ENCODE measurements at places on chromosomes 1 and 21. TPM values are rescaled to one million over a fixed set of nuclear protein-coding genes. Genes with fewer than 3 reads are reported as not detected.

GRCh38 chr1:89736937-89737733 is 83.7 kb upstream of the LRRC8D start:
- no peak for DNase-seq

Gene LCE2A
- not detected for total RNA-seq

DNA sequence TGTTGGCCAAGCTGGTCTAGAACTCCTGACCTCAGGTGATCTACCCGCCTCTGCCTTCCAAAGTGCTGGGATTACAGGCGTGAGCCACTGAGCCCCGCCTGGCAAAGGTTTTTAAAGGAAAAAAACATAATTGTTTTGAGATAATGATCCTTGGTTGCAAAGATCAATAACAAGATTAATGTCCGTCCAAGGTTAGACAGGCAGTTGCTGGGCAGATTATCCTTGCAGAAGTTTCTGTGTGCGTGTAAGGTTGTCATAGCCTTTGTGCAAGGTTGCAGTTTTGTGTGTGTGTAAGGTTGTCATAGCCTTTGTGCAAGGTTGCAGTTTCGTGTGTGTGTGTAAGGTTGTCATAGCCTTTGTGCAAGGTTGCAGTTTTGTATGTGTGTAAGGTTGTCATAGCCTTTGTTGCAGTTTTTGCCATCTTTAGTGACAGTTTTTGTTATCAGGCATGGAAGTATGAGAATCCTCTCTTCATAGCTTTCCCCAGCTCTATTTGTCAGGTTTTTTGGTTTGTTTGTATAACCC is 3.6 kb downstream of the YBEY start:
- DNase-seq = no peak

- no peak for DNase-seq
Observed at GRCh38 chr1:54149734-54150133, 3.1 kb downstream of the CDCP2 start.

Gene NFASC
- 5.5 TPM for total RNA-seq

Gene ANKRD35
- 2.5 TPM for total RNA-seq

Gene CDKN2C
- total RNA-seq = 5.9 TPM

DNA sequence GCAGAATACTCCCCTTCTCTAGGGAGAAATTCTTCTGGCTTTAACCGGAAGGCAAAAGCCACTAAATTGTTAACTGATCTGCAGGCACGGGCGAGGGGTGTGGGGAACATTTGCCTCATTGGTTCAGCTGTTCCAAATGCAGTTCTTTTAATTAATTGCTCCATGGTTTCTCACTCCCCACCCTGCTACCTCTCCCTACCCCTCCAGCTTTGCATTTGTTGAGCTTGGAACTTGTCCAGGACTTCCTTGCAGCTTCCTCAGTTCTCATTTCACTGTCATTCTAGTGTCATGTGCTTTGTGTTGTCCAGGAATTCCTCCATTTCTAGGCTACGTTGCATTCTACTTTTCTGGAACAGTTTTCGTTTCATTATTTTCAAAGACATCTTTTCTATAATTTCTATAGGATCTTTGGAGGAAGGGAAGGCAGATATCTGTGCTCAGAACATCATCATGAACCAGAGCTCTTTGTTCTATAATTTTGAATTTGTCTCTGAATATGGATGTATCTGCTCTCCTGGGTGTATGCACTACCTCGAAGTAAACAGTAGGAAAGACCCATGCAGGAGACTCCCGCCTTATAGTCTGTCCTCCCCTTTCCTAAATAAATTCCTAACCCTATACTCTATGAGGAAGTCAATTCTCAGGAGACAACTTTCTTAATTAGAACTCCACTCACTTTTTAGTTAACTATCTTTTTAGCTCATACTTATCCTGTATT is 132.4 kb upstream of the LMO4 start:
- DNase-seq = no peak

- no peak for DNase-seq
Observed at GRCh38 chr1:116207126-116207735, 96.0 kb downstream of the MAB21L3 start.

Gene SIPA1L2
- total RNA-seq = 29.7 TPM

DNA sequence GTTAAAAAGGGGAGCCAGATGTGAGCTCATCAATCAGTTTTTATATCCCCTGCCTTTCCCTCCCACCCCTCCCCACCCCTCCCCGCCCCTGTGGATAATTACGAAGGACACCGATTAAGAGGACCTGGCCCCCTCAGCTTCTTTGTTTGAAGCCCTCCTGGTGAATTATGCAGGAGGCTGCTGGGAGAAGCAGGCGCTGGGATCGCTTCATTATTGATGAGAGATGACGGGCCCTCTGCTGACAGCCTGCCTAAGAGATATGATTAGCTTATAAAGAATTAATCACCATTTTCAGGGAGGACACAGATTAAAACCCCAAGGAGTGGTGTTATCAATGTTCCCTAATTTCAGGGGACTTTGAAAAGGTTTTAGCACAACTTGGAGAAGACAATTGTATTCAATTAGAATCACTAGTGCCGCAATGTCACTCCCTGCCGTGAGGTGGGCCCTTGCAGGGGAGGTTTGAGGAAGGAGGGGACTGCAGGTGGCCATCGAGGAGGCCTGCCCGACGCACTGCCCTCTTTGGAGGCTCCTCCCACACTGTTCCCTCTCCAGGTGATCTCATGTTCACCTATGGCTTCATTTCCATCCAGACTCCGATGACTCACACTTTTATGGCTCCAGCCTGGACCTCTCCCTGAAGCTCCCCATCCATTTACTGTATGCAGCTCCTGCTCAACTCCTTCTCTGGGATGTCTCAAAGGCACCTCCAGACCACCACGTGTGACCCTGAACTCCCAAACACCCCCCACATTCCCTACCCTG is 67.0 kb upstream of the KLHDC7A start:
- no peak for DNase-seq

Gene NID1
- 53.8 TPM for total RNA-seq

DNA sequence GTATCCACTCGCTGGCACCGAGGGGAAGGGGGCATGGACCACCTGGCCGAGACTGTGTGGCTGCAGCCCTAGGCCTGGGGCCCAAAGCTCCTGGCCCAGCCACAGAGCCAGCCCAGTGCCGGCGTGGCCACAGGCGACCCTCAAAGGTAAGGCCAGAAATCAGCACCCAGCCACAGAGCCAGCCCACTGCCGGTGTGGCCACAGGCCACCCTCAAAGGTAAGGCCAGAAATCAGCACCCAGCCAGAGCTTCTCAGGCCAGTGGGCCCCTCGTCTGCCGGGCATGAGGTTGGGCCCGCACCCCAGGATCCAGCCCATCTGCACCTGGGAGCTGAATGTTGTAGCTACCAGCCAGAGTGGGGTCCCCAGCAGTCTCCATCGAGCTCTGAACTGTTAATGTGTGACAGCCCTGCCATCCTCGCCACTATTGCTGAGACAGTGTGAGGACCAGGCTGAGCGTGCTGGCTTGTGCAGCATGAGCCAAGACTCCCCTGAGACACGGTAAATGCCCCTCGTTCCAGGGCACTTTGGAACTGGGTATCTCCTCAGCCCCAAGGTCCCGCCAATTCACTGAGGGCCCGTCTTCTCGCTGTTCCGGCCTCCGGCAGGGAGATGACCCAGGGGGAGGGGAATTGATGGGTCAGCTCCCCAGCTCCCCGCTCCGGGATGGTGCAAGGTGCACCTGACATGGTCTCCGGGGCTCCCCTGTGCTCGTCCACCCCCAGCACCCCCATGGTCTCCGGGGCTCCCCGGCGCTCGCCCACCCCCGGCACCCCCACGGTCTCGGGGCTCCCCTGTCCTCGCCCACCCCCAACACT is 4.7 kb upstream of the FTCD start:
- DNase-seq = no peak

Gene FTCD
- 0.98 TPM for total RNA-seq

Gene CFHR5
- not detected for total RNA-seq

DNA sequence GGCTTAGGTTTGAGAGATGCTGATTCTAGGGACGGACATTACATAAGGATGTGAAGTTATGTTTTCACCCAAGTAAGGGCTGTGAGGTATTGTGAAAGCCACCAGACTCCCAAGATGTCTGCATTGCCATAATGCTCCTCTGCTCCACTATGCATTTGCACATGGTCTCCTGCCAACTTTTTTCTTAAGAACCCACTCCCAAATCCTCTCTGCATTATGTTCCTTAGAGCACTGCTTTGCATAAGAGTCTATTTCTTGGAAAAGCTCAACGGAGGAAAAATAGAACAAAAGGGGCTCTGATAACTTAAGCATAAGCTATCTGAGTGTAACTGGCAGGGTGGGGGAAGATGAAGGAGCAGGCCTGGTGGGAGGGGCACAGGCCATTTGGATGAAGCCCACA is 5.0 kb upstream of the CACNA1E start:
- DNase-seq = no peak

Gene LRRC38
- total RNA-seq = 0.11 TPM

DNA sequence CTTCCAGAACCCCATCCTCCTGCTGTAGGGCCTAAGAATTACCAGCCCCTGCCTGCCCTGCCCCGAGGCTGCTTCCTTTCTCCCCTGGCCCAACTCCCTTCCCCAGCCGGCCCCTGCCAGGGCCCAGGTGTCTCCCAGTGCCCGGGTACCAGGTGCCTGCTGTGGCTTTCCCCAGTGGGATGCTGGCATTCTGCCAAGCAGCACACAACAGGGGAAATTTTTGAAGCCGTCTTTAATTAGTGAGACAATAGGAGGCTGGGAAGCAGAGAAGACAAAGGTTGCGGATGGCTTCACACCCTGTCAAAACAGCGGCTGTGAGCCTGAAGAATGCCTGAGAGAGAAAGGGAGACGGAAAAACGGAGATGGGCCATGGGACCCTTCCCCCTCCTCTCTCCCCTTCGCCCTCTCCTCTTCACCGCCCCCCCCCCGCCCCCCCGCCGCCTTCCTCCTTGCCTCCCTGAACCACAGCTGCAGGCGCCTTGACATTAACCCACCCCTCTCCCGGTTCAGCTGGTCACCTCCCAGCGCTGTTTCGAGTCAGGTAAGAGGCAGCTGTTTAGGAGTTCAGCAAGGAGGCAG is 33.6 kb downstream of the LRRN2 start:
- DNase-seq = peak; percentile 32

DNA sequence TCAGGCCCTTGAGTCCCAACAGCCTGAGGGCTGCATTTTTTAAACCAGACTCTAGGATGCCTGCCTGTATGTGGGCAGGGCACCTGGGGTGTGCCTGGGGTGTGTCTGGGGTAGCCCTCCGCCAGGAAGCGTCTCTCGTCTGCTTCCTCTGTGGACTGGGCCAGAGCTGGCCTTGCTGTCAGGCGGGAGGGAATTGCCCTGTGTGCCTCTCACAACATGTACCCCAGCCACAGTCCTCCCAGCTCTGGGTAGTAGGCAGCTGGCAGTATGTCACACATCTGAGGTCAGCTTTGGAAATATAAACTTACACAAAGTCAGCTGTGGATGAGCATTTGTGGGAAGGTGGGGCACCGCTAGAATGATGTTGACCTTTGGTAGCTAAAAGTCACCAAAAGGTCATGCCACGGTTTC is 13.0 kb downstream of the TRAF5 start:
- DNase-seq = no peak

DNA sequence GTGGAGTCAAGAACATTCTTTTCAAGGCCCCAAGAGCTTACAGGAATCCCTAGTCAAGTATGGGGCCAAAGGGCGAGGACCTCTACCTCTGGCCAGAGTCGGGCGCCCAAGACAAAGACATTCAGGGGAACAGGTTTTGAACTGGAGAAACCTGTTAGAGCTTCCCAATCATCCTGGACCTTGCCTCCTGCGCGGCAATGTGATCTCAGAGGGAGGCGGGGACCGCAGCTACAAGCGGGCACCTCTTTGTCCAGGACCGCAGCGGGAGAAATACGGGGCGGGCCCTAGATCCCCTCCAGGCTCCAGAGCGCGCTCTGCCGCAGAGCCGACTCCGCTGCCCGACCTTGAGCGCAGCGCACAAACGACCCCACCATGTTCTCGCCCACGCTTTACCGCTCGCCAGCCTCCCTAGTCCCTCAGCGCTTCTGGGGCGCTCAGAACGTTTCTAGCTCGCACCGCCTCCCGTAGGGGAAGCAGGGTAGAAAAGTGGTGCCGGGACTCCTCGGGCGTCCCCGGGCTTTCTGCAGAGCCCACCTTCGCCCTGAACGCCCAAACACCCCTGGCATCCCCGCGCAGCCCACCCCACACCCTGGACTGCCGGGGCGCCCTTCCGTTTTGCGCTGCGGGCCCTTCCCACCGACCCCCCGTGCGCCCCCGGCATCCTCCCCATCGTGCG is 28.1 kb downstream of the RABIF start:
- peak; percentile 84 for DNase-seq

Gene ZNF695
- 0.46 TPM for total RNA-seq

GRCh38 chr1:202145068-202145743 is 669 bp upstream of the ARL8A start:
- no peak for DNase-seq

Gene OR14A16
- total RNA-seq = not detected

- peak; percentile 37 for DNase-seq
Observed at GRCh38 chr1:25922971-25923552, 16.8 kb upstream of the STMN1 start.

Gene AIM2
- total RNA-seq = 4.6 TPM

- no peak for DNase-seq
Observed at GRCh38 chr1:183300395-183300794, 114.3 kb downstream of the LAMC2 start.

GRCh38 chr1:220876511-220877376 is 2.5 kb upstream of the HLX start:
- peak; percentile 88 for DNase-seq

Gene SCYL3
- total RNA-seq = 9.9 TPM

DNA sequence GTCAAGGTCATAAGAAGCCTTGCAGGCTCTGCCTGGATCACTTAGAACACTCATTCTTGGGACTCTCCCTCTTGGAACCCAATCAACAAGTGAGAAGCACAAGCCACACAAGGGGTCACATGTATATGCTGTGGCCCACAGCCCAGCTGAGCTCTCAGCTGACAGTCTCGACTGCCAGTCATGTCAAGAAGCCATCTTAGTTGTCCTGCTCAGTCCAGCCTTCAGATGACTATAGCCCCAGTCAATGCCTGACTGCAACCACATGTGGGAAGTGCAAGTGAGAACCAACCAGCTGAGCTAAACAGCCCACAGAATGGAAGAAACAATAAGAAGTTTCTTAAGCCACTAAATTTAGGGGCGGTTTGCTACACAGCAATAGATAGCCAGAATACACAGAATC is 356.0 kb downstream of the KCNH1 start:
- DNase-seq = no peak

Gene TMEM52
- not detected for total RNA-seq

DNA sequence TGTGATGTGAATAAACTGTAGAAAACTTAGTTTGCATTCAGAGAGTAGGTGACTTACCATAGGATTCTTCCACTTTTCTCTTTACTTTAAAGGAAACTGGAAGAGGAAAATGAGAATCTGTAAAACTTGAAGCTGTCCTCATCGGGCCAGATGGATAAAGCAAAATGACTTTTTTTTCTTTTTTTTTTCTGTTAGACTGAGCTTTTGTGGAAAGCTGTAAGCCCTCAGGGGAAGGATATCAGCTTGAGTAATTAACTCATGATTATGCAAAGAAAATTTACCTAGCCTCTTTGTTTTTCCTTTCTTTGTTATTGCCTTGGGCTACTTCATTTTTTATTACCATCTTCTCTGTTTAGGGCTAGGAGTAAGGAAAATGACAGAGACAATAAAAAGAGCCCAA is 53.4 kb downstream of the DPH5 start:
- DNase-seq = no peak

DNA sequence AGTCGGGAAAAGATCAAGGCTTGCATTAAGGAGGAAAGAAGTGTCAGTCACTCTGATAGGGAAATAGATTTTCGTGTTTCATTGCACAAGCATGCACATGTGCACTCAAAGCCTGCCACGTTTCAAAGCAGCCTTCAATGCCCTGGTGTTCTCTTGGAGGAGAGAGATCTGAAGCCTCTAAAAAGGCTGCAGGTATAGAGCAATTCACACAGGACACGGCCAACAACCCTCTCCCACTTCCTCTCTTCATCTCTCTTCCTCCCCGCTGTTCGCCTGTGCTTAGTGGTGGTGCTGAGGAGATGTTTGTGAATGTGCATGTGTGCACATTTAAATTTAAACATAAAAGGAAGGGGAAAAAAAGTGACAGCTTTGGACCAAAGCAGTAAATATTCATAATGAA is 117.7 kb downstream of the NUF2 start:
- DNase-seq = no peak

All from upper lobe of left lung (tissue), 6 donors.